D341Med (cell line): ENCODE measurements at places on chromosomes 1 and 21.

DNA sequence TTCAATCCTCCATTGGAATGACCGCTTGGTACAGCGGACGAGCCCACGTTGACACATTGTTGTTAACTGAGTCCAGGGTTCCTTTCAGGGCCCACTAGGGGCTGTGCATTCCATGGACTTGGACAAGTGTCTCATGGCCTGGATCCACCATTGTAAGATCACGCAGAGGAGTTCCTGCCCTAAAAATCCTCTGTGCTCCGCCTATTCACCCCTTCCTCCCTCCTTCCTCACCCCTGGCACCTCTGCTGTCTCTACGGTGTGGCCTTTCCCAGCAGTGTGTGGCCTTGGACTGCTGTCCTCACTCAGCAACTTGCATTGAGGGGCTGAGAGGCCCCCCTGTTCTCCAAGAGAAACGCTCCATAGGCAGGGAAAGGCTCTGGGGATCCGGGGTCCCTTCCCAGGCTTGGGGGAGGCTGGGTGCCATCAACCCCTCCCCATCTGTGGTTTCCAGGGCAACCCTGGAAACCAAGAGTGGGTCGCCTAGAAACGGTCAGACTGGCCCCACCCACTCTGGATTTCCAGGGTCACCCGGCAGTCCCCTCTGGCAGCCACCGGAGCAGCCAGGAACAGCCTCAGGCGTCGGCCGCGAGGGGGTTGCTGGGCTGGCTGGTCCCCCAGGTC is 50.9 kb downstream of the MEGF6 start:
- DNase-seq = no peak

DNA sequence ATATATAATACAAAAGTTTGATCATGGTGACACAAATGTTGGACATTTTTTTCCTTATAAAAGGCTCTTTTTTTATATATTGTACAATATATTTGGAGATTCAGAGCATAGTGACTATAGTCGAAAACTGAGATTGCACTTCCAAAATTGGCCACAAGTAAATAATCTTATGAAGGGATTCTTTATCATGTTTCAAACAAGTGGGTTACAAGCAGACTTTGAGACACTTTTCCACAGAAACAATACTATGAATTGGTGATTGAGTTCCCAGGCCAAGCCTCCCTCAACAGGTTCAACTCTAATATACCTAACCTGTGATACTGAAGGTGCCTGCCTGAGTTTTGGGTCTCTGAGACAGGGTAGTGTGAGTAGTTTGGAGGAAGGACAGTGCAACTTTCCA is 13.8 kb downstream of the LEPR start:
- no peak for DNase-seq

- no peak for DNase-seq
These were observed 24.5 kb downstream of the EEIG2 start for GRCh38 chr1:108584428-108584856.

- DNase-seq = no peak
These were observed 18.1 kb downstream of the CLDN19 start for GRCh38 chr1:42721926-42722325.
